Sigmoid colon (tissue), 7 donors: ENCODE measurements at places on chromosomes 6 and 20. TPM values are rescaled to one million over a fixed set of nuclear protein-coding genes. Genes with fewer than 3 reads are reported as not detected.

The MAPK13 gene
- 3.6 TPM for total RNA-seq

GRCh38 chr6:112122756-112123155, 35.4 kb downstream of the FAM229B start:
- DNase-seq = no peak
- no peaks in the 10 kb centered on the region for H3K27me3 ChIP-seq
- H3K4me3 ChIP-seq = no peak overlapping the region
- H3K27ac ChIP-seq = no peak overlapping the region
- no peaks in the 10 kb centered on the region for H3K4me1 ChIP-seq
- H3K36me3 ChIP-seq = peaks cover 100% of the 10 kb centered on the region

DNA sequence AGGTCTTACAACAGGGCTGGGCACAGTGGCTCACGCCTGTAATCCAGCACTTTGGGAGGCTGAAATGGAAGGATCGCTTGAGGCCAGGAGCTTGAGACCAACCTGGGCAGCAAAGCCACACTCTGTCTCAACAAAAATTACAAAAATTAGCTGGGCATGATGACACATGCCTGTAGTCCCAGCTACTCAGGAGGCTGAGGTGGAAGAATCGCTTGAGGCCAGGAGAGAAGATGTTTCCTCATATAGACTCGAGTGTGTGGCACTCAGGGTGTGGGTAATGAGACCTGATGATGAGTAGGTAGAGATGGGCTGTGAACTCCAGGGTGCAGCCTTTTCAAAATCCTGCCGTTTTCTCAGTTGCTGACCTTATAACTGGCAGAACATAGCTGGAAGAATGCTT, 125.3 kb upstream of the FOXO3 start:
- H3K4me3 ChIP-seq = no peak overlapping the region
- DNase-seq = no peak
- no peaks in the 10 kb centered on the region for H3K4me1 ChIP-seq
- no peak overlapping the region for H3K27ac ChIP-seq
- no peaks in the 10 kb centered on the region for H3K27me3 ChIP-seq

DNA sequence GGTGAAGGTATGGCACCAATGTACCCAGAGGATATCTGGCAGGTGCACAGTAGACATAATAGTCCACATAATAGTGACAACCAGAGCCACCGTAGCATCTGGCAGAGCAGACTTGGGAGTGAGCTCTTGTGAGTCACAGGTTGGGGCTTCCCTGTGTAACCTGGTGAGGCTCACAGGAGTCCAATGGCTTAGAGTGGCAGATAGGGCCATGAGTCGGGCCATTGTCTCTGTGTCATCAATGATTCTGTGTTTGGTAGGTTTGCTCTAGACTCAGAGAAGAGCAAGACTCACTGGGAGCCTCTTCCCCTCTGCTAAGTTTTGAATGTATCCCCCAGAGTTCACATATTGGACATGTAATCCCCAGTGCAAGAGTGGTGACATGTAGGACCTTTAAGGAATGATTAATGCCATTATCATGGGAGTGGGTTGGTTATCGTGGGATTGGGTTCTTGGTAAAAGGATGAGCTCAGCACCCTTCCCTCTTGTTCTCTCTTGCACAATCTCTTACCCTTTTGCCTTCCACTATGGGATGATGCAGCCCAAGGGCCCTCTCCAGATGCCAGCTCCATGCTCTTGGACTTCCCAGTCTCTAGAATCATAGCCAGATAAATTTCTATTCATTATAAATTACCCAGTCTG, 22.6 kb upstream of the SIRPA start:
- H3K27me3 ChIP-seq = peaks cover 7% of the 10 kb centered on the region
- no peak overlapping the region for H3K4me3 ChIP-seq
- no peaks in the 10 kb centered on the region for H3K4me1 ChIP-seq

- H3K4me1 ChIP-seq = no peaks in the 10 kb centered on the region
- H3K4me3 ChIP-seq = no peak overlapping the region
- H3K27ac ChIP-seq = no peak overlapping the region
- H3K27me3 ChIP-seq = no peaks in the 10 kb centered on the region
Measured at GRCh38 chr6:106421496-106421895, 61.0 kb downstream of the CRYBG1 start.

GRCh38 chr6:11055127-11055627, 11.1 kb upstream of the ELOVL2 start:
- DNase-seq = no peak
- H3K4me1 ChIP-seq = no peaks in the 10 kb centered on the region
- no peak overlapping the region for H3K4me3 ChIP-seq
- no peaks in the 10 kb centered on the region for H3K36me3 ChIP-seq
- peaks cover 6% of the 10 kb centered on the region for H3K27me3 ChIP-seq
- no peak overlapping the region for H3K27ac ChIP-seq

- H3K4me3 ChIP-seq = no peak overlapping the region
- H3K36me3 ChIP-seq = no peaks in the 10 kb centered on the region
- H3K4me1 ChIP-seq = no peaks in the 10 kb centered on the region
- H3K27ac ChIP-seq = no peak overlapping the region
- H3K27me3 ChIP-seq = no peaks in the 10 kb centered on the region
Measured at GRCh38 chr20:52402950-52403349, 211.4 kb upstream of the ZFP64 start.

The SAMD3 gene
- total RNA-seq = 0.81 TPM

DNA sequence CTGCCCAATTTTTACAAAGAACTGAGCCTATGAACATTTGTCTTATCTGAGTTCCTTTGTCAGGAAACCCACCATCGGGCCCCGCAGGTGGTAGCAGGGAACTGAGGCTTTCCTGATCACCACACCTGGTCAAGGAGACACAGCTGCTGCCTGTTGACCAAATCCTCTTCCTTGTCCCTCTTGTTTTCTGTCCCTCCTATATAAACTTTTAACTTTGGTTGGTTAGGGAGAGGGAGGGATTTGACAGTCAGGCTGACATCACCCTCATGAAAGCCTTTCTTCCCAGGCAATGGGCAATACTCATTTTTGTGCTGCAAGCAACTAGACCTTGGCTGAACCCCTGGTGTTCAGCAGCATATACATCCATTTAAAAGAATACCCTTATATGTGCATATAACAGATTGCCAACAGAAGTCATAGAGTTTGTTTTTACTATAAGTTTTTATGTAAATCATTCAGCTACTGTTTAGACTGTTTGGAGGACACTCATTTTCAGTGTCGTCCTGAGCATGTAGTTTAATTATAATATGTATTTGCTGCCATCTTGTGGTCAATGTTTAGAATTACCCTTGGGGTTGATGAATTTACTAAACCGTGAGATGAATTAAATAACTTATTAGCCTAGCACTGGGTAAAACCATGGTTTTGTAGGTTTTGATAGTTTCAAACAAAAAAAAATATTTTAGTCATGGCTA, 17.0 kb downstream of the CRISP1 start:
- no peaks in the 10 kb centered on the region for H3K27me3 ChIP-seq
- DNase-seq = no peak
- H3K4me3 ChIP-seq = no peak overlapping the region
- H3K4me1 ChIP-seq = no peaks in the 10 kb centered on the region
- H3K36me3 ChIP-seq = no peaks in the 10 kb centered on the region
- no peak overlapping the region for H3K27ac ChIP-seq

The IDH3B gene
- total RNA-seq = 105 TPM

DNA sequence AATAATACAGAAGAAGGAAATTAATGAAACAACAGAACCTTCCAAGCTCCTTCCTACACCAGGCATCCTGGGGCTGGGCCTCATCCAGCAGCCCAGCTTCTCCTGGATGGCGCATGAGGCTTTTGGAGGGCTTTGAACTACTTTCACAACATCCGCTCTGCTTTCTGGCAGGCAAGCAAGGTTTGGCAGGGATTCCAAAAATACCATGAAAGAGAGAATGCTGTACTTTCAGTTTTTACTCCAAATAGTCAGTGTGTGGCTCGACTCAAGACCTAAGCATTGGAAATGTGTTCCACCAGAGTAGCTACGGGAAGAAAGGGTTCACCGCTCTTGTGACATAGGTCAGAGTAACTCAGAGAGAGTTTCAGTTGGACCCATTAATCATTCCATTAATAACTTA, 125.4 kb downstream of the OPRM1 start:
- H3K4me1 ChIP-seq = peaks cover 12% of the 10 kb centered on the region
- H3K27me3 ChIP-seq = no peaks in the 10 kb centered on the region
- no peaks in the 10 kb centered on the region for H3K36me3 ChIP-seq
- DNase-seq = peak; percentile 71
- H3K27ac ChIP-seq = no peak overlapping the region

- H3K36me3 ChIP-seq = no peaks in the 10 kb centered on the region
- H3K4me1 ChIP-seq = no peaks in the 10 kb centered on the region
- no peaks in the 10 kb centered on the region for H3K27me3 ChIP-seq
- peak; percentile 86 for DNase-seq
Measured at GRCh38 chr20:31894980-31895675, 24.7 kb downstream of the TTLL9 start.

GRCh38 chr6:166439366-166440091, 56.8 kb upstream of the MPC1 start:
- no peak overlapping the region for H3K4me3 ChIP-seq
- no peaks in the 10 kb centered on the region for H3K4me1 ChIP-seq
- no peaks in the 10 kb centered on the region for H3K27me3 ChIP-seq
- DNase-seq = no peak

DNA sequence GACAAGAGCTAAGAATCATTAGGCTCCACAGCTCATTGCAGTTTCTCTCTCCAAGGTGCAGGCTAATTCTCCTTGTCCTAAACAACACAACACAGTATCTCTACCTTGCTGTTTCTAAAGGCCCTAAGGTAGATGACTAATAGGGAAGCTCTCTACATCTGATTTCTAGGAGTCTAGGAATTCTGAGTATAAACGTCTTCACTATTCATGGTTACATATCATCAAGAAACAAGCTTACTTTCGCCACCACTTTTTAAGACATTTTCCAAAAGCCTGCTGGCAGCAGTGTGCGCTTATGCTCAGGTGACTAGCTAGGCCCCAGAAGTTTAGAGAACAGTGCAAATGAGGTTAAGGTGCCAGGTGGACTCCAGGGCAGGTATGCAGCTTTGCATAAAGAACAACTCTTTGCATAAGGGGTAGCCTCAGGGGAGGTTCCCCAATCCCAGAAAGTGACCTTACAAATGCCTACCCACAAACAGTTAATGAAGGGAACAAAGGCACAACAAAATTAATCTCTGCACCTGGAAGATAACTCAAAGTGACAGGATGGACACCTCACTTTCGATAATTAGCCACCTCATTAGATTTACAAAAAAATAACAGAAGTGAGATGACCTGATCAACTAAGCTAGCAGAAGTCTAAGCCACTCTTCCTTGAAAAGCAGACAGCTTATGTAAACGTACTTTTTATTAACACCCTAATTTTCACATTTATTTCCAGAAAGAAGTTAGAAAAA, 20.1 kb downstream of the B4GALT5 start:
- peaks cover 54% of the 10 kb centered on the region for H3K4me1 ChIP-seq
- no peak for DNase-seq
- no peak overlapping the region for H3K27ac ChIP-seq

The CCM2L gene
- total RNA-seq = 3.4 TPM

DNA sequence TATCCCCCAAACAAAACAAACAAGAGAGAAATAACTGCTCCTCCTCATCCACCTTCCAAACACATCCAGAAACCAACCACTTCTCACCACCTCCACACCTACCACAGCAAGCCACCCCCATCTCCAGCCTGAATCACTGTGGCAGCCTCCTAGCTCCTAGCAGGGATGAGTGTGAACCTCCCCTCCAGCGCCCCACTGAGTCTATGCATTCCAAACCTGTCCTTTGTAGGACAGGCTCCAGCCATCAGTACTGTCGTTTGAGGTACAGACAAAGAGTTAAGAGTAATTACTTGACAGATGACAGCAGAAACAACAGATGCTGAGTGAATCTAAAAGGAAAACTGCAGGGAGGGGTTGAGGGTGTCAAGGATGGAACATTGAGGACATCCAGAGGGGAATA, 2.4 kb downstream of the METTL24 start:
- no peak for DNase-seq
- H3K4me3 ChIP-seq = peak overlapping the region; percentile 74
- no peaks in the 10 kb centered on the region for H3K27me3 ChIP-seq
- H3K27ac ChIP-seq = peak overlapping the region; percentile 93

The TREML2 gene
- not detected for total RNA-seq

- H3K4me1 ChIP-seq = no peaks in the 10 kb centered on the region
- H3K4me3 ChIP-seq = no peak overlapping the region
- H3K36me3 ChIP-seq = no peaks in the 10 kb centered on the region
- no peak for DNase-seq
- H3K27me3 ChIP-seq = no peaks in the 10 kb centered on the region
- H3K27ac ChIP-seq = no peak overlapping the region
Measured at GRCh38 chr6:73064266-73064665, 161.0 kb downstream of the KHDC1L start.

The SLC16A10 gene
- total RNA-seq = 0.36 TPM

DNA sequence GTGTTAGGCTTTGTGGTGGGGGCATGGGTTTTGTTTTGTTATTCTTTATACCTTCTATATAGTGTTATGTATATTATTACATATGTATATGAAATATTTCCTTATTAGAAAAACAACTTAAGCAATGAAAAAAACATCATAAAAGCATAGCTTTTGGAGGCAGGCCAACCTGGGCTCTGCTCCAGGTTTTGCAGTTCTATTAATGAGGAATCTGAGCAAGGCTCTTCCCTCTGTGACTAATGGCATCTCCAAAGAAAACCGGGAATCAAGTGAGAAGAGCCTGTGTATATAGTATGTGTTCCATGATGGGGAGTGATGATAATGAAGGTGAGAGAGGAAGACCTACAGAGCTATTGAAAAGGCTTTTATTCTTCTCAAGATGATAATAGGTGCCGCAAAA, 291.1 kb downstream of the CLIC5 start:
- H3K4me1 ChIP-seq = no peaks in the 10 kb centered on the region
- H3K27me3 ChIP-seq = no peaks in the 10 kb centered on the region
- H3K4me3 ChIP-seq = no peak overlapping the region
- no peak for DNase-seq

The C6orf132 gene
- total RNA-seq = 3.3 TPM

- no peak for DNase-seq
- H3K27me3 ChIP-seq = no peaks in the 10 kb centered on the region
- peaks cover 18% of the 10 kb centered on the region for H3K4me1 ChIP-seq
- peak overlapping the region; percentile 93 for H3K27ac ChIP-seq
Measured at GRCh38 chr20:5120185-5120476, 373 bp upstream of the PCNA start.

- no peaks in the 10 kb centered on the region for H3K27me3 ChIP-seq
- H3K4me3 ChIP-seq = no peak overlapping the region
Measured at GRCh38 chr6:53768636-53769035, 26.2 kb upstream of the LRRC1 start.

The SLC24A3 gene
- 20.8 TPM for total RNA-seq

The CTAGE9 gene
- total RNA-seq = not detected

- no peak for DNase-seq
- no peaks in the 10 kb centered on the region for H3K4me1 ChIP-seq
- H3K4me3 ChIP-seq = no peak overlapping the region
- H3K27me3 ChIP-seq = no peaks in the 10 kb centered on the region
- H3K36me3 ChIP-seq = no peaks in the 10 kb centered on the region
- H3K27ac ChIP-seq = no peak overlapping the region
Measured at GRCh38 chr6:47342824-47343223, 33.1 kb upstream of the TNFRSF21 start.

DNA sequence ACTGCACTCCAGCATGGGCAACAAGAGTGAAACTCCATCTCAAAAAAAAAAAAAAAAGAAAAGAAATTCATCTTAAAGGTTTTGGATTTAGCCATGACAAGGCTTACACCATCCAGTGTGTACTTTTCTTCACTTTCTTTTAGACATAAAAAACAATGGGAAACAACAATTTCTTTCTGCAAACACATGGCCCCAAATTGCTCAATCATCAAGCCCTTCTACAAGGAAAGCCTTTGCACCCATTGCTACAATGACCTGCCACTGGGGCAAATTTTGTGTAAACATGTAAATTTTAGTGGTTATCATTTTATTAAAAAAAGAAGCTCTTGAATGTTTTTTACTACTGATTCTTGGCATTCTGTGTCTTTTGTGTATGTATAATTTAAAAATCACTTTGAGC, 131.8 kb upstream of the QKI start:
- H3K4me3 ChIP-seq = no peak overlapping the region
- no peaks in the 10 kb centered on the region for H3K36me3 ChIP-seq
- H3K27me3 ChIP-seq = no peaks in the 10 kb centered on the region
- no peak overlapping the region for H3K27ac ChIP-seq
- no peak for DNase-seq

The FILIP1 gene
- total RNA-seq = 47.1 TPM
